NCI-H1436 treated with DMSO at 0.1 percent for 48 hours (cell line): ENCODE measurements at places on chromosomes 16 and 17.

DNA sequence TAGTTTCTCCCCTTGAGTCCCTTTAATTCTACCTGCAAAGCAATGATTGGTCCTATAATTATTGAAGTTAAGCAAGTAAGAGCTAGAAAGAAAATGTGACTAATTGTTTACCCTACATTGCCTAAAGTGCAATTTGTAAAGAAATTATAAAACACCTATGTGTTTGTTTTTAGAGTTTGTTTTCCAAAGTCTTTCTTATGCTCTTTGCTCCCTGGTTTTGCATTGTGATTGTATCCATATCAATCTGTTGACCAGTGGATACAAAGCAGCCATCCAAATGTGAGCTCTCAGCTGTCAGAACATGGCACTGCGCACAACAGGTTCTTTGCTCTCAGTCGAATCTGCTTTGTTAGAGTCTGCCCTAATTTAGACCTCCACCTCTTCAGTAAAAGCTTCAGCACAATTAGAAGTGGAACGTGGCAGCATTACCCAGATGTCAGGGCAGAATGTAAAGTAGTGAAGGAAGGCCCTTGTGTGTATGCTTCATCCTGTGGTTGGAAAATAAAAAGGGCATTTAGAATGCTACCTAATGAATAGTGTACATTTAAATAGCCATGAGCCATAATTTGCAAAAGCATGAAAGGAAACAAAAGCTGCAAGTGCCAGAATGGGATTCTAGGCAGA is 70.5 kb downstream of the AATF start:
- peak; percentile 76 for DNase-seq

DNA sequence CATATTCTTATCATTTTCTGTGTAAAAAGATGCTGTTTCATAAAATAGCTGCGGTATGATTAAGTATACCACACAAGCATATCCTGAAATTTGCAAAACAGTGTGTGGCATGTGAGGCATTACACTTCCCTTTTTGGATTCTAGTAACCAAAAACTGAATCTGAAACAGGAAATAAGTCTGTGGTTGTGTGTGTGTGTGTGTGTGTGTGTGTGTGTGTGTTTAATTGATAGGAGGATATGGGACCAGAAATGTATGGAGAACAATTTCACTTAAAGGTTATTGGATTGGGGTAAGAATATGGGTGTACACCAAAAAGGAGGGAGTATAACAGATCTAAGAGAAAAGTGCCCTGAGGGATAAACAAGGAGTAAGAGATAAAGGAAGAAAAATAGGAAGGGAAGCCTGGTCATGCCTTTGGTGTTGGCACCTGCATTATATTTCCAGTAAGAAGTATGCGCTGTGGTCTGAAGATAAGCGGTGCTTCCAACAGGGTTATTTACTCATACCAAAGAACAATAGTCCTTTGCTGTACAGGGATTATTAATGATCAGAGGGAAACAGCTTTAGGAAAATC is 4.0 kb downstream of the LYRM1 start:
- no peak for DNase-seq

DNA sequence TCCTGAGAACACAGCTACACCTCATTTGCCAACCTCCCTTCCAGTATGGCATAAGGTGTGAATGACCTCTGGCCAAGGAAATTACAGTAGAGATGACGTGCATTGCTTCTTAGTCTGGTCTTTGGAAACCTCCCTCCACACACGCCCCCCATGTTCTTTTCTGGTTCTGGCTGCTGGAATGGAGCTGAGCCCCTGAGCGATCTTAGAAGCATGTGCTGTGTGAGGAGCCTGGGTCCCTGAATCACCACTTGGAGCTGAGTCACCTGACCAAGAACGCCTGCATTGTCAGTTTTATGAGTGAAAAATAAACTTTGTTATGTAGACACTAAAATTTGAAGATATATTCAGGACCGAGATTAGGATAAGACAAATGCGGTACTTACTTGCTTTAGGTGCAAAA is 51.4 kb downstream of the HS3ST3A1 start:
- DNase-seq, result no peak

- DNase-seq, result no peak
These were observed 599 bp downstream of the TOP3A start for GRCh38 chr17:18314059-18314730.

- DNase-seq, result no peak
These were observed 29.6 kb downstream of the NTN1 start for GRCh38 chr17:9050801-9051401.

GRCh38 chr17:65977041-65977440 is 214.9 kb downstream of the CEP112 start:
- DNase-seq, result no peak

GRCh38 chr17:83064021-83064731 is 15.2 kb upstream of the METRNL start:
- DNase-seq, result no peak

- no peak for DNase-seq
These were observed 8.5 kb upstream of the CES3 start for GRCh38 chr16:66952430-66953110.

DNA sequence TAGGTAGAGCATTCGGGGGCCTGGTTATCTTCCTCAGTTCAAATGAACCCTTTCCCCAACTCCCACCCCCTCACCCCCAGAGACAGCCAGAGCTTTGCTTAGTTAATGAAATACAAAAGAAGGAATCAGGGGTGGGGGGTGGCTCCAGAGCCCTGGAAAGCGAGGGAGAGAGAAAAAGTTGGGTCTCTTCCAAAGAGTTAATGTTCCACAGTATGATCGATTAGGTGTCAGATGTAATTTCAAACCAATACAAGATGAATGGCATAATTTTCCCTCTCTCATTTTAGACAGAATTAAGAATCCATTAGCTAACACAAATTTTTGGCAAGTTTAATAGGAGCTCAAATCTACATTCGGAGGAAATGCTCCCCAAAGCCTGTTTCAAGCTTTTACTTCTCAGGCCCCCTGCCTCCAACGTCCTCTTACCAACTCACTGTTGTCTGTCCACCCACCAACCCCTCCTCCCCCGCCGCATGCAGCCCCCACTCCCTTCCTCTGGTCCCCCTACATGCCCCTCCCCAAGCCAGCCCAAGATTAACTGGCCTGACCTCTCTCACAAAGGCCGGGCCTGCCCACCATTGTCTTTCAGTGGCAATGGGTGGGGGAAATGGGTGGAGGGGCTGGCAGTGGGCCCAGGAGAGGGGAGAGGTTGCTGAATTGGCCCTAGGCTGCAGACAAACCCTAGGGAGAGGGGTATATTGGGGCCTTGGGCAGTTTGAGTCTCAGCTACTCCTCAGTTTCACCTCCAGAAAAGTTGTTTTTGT is 28.2 kb downstream of the NEUROD2 start:
- DNase-seq, result no peak

GRCh38 chr16:25143928-25144327 is 32.4 kb downstream of the LCMT1 start:
- no peak for DNase-seq

- DNase-seq, result no peak
These were observed 36.8 kb downstream of the SRCIN1 start for GRCh38 chr17:38568845-38569510.

DNA sequence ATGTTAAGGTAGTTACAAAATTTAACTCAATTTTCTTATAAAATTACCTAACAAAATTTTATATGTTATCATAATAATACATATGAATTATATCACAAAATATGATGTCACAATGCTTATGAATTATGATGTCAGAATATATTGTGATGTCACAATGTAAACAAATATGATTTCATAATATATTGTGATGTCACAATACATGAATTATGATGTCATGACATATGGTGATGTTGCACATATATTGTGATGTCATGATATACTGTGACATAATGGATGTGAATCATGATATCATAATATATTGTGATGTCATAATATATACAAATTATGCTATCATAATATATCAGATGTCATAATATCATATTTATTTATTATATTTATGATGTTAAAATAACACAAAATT is 1879.9 kb downstream of the TP53TG3F start:
- no peak for DNase-seq

GRCh38 chr17:82933911-82934310 is 94.1 kb upstream of the ZNF750 start:
- no peak for DNase-seq

- no peak for DNase-seq
These were observed 32.8 kb downstream of the LDHD start for GRCh38 chr16:75083813-75084212.

GRCh38 chr17:13351046-13351445 is 250.7 kb downstream of the HS3ST3A1 start:
- no peak for DNase-seq

DNA sequence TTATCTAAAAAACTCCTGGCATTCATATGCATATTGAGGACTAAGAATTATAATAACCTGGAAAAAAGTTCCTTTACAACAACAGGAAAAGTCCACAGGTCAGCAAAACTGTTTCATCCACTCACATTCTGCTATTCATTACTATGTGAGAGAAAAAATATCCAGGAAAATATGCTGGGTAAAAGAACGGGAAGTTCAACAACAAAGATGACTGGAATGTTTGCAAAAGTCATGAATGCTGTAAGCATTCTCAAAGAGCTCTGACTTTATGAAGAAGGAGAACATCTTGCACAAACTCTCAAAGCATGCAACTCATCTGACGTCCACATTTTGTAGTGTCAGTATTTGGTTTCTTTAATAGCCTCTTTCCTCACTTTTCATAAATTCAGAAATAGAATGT is 56.9 kb upstream of the ALDH3A1 start:
- DNase-seq, result no peak

DNA sequence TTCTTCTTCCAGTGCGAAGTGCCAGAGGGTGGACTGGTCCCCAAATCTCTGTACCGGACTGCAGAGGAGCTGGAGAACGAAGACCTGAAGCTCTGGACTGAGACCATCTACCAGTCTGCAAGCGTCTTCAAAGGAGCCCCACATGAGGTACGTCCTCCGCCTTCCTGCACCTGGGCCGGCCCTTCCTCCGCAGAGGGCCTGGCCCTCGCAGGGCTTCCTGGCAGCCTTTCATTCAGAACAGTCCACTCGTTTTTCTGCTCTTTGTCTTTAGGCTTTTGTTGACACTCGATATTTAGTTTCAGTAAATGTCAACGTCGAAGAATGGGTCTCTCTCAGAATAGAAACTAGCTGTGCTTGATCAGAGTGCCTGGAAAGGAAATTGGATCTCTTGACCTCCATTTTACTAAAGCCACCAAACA is 68.6 kb downstream of the SEC14L1 start:
- DNase-seq, result no peak

GRCh38 chr17:4734857-4735475 is 3.7 kb downstream of the MED11 start:
- DNase-seq, result no peak

- no peak for DNase-seq
These were observed 834 bp downstream of the CDH8 start for GRCh38 chr16:62035115-62036092.

DNA sequence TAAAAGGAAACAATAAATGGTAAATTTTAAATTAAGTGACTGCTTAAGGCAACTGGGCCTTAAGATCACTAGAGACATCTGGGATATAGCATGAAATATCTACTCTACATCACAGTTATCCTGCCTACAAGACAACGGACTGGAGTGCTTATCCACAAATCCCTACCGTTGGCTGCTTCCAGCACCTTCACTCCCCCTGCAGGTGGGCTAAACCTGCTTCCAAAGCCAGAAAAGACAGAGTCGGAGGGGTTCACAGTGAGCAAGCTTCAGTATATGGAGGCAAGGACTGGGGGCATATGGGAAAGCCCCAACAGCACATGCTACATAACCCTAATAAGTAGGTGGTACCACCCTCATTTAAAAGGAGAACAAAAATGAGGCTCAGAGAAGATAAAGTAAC is 45.3 kb downstream of the GRIN2A start:
- no peak for DNase-seq
